ENCODE measurements at places on chromosomes 11 and 22.

DNA sequence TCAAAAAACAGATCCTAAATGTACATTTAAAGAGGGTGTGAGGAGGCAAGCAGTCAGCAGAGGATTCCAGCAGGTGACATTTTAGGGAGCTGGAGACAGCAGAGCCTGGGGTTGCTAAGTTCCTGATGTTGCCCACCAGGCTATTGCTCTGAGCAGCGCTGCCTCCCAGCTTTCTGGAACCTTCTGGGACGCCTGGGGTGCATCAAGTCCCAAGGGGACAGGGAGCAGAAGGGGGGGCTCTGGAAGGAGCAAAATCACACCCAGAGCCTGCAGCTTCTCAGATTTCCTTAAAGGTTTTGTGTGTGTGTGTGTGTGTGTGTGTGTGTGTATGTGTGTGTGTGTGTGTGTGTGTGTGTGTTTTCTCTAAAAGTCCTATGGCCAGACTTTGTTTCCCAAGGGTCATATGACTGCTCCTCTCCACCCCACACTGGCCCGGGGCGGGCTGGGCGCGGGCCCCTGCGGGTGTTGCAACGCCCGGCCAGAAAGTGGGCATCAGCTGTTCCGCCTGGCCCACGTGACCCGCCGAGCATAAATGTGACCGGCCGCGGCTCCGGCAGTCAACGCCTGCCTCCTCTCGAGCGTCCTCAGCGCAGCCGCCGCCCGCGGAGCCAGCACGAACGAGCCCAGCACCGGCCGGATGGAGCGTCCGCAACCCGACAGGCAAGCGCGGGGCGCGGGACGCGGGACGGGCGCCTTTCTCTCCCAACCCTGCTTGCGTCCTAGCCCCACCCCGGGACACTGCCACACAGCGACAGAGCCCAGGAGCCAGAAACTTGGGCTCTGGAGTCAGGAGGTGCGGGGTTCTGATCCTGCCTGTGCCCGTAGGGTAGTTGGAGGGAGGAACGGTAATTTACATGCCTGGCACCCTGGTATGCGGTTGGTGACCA is at the start of gene HMOX1:
HMOX1 (plus strand) TSS at position 560 of the 887 bp plus-strand sequence; CDS start at position 638, 78 bp downstream.
- peak; percentile 82 for DNase-seq

- no peak for DNase-seq
Measured at GRCh38 chr22:50084080-50084477, 1.1 kb downstream of the MLC1 start.

GRCh38 chr22:35197071-35197470 is 60.2 kb upstream of the HMGXB4 start:
- no peak for DNase-seq

- no peak for DNase-seq
Measured at GRCh38 chr11:66600631-66601233, 7.7 kb downstream of the CCS start.

DNA sequence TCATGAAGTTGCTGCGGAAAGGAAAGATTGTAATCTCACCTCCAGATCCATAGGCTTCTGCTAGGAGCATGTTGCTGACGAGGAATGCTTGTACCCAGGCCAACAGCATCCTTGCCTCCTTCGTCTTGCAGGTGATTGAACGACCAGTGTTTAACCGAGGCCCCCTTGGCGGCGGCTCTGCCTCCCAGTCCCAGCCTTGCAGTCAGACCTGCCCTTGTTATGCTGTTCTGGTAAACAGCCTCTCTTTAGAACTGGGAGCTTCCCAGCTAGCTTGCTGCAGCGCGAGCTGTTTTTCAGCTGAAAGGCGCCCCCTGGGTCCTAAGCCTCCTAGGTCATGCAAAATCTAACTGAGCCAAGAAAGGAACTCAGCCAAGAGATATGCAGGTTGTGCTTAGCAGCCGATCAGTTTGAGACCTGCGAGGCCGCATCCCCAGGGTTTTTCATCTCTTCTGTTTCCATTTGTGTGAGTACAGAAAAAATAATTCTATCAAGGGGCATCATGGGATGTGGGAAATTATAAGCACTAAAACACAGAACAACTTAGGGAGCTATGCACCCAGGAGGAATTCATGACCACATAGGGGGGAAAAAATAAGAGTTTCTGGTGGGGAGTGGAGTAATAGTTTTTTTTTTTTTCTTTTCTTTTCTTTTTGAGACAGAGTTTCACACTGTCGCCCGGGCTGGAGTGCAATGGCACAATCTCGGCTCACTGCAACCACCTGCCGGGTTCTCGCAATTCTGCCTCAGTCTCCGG is at the start of gene PIK3IP1:
PIK3IP1 (minus strand) TSS at position 253 of the 754 bp plus-strand sequence; CDS start at position 109, 144 bp downstream.
- peak; percentile 89 for DNase-seq

DNA sequence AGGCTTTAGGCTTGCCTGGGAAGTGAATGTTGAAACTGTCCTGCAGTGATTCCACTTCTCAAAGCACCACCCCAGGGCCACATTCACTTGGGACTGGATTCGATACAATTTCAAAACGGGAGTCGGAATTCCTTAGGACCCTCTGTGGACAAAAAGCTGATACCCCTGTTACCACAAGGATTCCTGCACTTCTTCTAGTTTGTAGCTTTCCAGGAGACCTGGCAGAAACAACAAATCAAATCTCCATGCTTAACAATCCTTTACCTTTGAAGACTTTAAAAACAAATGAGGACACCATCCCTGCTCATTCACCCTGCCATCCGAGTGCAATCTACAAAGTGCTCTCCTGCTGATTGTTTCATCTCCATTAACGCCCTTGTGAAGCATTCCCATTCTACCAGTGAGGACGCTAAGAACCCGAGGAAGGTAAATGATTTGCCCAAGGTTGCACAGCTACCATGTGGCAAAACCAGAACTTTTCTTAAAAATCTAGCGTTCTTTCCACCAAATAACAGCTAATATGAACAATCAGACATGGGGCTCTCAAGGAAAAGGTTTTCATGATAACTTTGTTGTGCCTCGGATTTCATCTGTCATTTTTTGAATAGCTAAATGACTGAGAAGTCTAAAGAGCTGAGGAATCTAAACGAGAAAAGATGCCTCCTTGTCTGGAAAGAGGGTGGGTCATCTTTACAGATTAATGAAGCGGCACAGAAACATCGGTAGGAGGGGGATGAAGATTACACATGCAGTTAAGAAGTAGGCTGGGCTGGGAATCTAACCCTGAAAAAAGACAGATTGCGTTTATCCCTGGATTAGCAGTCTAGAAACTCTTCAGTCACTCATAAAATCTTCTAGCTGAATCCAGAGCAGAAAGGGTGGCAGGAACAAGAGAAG is 720 bp upstream of the MPZL2 start:
- no peak for DNase-seq

DNA sequence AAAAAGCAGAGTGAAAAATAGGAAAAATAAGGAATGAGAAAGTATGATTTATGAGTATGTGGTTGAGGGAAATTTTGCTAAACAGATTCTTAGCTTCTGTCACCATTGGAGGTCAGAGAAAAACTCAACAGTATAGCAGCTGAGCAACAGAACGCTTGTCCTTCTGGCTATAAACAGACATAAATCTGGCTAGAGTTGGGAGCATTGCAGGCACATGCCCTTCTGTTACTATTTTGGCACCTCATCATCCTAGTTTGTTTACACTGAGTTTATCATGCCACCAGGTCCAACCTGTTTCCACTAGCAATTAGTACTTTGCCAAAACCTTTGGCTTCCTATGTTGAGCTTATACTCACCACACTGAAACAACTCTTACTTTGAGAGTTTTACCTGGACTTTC is 6.9 kb downstream of the UBE4A start:
- no peak for DNase-seq

GRCh38 chr11:103811870-103812455 is 224.5 kb upstream of the DDI1 start:
- no peak for DNase-seq

- no peak for DNase-seq
Measured at GRCh38 chr11:129278586-129279319, 86.6 kb upstream of the ARHGAP32 start.

DNA sequence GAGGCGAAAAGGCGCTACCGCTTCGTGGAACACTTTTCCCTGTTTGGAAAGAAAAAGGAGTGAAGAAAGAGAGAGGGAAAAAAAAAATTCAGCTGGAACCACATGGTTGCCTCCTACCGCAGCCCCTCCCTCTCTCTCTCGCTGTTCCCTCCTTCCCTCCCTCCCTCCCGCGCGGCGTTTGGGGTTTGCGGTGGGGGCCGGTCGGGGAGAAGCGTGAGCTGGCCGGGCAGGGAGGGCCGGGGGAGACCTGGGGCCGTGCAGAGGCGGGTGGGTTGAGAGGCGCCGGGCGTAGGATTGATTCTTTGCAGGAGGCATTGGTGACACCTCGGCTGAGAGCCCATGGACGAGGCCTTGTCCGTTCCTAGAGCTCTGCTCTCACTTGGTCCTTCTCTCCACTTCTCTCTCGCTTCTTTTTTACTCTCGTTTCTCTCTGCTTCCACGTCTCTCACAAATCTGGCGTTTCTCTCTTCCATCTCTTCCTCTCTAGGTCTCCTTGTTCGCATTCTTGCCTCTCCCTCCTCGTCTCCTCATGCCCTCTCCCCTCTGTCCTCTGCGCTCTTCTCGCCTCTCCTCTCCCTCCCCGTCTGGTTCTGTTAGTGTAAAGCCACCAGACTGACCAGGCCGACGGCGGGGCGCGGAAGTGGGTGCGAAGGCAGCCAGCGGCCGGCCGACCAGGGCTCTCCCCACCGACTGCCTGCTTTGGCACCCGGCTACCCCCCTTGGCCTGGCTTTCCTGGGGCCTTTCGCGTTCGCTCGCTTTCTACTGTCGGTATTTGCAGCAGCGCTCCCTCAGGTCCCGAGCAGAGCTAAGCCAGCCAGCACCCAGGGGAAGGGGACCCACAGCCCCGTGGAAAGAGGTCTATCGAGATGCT is at the start of gene CLMP:
CLMP (minus strand) TSS at position 61 of the 872 bp plus-strand sequence. CDS start 308 bp downstream, outside the sequence.
- DNase-seq, result no peak

GRCh38 chr22:25563761-25564319 is 635 bp upstream of the GRK3 start:
- DNase-seq, result peak; percentile 73

DNA sequence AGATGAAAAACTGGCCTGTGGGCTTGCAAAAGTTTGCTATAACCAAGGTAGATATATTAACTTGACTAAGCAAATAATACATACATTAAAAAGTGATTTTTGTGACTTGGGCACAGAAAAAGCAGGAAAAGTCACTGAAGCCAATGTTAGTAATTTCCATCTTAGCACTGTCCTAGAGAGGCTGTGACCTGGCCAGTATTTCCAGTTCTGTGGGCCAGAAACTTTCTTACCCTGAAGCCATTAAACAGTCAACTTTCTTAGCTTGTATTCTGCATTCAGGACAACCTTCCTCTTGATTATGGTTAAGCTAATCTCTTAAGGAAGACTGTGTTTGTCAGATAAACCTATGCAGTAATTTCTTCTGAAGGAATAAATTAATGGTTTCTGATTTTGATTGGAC is 22.3 kb upstream of the SLC36A4 start:
- DNase-seq, result no peak

DNA sequence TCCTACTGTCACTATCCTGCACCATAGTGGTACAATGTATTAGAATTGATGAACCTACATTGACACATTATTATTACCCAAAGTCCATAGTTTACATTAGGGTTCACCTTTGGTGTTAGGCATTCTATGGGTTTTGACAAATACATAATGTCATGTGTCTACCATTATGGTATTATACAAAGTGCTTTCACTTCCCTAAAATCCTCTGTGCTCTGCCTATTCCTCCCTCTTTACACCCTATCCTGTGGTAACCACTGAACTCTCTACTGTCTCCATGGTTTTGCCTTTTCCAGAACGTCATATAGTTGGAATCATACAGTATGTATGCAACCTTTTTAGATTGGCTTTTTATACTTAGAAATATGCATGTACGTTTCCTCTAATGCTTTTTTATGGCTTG is 51.5 kb downstream of the CCDC15 start:
- DNase-seq, result no peak

- no peak for DNase-seq
Measured at GRCh38 chr22:19003508-19003907, 67.4 kb upstream of the PRODH start.

- DNase-seq, result no peak
Measured at GRCh38 chr22:49261616-49262015, 566.1 kb downstream of the BRD1 start.

DNA sequence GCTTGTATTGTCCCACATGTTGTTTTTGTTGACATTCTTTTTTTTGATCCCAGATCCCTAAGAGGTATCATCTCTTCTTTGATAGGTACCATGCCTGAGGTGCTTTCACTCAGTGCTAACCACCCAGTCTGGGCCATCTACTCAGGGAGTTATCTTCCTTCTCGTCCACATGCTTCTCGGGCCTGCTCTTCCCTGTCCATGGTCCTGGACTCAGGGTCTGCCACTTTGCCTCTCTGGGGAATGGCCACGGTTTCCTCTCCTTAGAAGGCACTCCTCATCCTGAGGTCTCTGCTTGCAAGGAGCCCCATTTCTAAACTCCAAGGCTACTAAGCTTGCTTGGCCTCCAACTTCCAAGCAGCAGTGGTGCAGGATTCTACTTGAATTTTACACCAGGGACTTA is 227.0 kb upstream of the NCAM1 start:
- DNase-seq, result no peak

- DNase-seq, result no peak
Measured at GRCh38 chr22:48858856-48859255, 968.8 kb downstream of the BRD1 start.

DNA sequence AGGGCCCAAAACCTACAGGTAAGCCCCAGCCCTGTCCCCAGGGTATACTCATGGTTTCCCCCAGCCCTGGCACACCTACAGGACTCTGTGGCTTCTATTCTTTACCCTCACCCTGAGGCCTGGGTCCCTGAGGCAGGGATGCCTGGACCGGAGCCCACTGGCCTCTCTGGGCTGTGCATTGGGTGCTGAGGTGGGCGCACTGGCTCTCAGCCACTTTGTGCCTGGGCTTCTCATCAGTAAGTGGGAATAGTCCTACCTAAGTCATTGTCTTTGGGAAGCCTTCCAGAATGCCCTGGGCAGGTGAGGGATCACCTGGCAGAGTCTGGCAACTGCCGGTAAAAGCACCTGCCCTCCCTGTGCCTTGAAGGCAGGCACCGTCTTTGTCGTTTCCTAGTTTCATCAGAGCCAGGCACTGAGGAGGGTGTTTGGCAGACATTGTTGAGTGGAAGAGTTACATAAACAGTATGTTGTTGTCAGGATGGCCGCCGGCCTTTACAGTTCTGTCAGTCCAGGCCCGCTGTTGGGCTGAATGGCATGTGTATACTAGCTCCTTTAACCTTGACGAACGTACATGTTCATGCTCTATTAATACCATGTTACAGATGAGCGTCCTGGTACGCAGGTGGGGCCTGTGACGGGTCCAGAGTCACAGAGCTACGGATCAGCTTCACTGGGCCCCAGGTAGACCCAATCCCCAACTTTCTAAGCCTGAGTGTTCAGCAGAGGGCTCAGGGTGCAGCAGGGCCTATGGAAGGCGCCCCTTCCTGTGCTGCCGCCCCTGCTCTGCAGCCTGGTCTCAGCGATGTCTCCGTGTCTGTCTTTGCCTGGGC is 23.0 kb downstream of the SHANK3 start:
- DNase-seq, result no peak

DNA sequence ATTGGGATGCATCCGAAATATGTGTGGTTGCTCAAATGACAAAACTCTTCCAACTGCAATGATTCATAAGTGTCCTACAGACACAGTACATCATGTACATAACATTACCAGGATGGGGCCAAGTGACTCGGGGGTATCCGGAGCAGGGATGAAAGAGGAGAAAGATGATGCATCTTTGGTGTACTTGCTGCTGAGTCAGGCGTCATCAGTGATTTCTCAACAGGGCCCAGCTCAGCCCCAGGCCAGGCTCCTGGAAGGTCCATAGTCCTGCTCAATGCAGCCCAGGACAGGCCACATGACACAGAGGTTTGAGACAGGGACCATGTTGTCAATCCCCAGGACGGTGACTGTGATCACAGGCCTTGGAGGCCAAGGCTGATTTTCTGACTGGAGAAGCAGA is 59.3 kb downstream of the GGTLC2 start:
- no peak for DNase-seq

GRCh38 chr22:28002181-28002700 is 83.2 kb upstream of the PITPNB start:
- no peak for DNase-seq

GRCh38 chr22:26789951-26790350 is 132.6 kb downstream of the MIAT start:
- no peak for DNase-seq
